OCI-M1 (cell line): ENCODE measurements at places on chromosomes 7 and 10.
A peak's percentile ranks its signal among the peaks of the same experiment; 100 is the strongest.

DNA sequence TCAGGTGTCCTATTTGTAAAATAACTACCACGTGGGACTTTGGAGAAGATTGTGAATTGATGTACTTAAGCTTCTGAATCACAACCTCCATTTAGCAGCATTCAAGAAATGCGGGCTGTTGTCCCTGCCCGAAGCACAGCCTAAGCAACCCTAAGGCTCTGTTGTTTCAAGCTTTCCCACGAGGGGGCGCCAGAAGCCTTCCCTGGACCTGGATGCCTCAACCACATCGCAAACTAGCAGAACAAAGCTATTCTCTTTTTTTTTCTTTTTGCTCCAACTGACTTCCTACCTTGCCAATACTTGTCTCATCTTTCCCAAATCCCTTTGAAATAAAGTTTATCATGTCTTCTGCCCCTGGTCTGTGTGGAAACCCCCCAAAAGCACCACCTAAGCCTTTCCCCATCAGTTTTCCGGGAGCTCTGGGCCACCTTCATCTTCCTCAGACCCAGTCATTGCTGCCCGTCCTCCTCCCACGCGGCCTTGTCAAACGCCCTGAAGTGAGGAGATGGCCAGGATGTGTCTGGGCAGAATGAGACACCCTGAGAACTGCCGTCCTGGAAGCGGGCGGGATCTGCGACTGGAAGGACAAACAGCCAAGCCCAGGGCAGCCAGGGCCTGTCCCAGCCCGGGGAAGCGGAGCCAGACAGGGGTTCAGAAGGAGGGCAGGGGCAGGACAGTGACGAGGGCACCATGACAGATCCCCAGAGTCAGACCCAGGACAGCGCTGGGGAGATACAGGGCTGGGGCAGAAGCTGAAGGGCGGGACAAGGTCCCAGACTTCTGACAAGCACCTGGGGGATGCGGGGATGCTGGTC, 112.7 kb downstream of the SLIT1 start:
- peak; percentile 92 for DNase-seq

DNA sequence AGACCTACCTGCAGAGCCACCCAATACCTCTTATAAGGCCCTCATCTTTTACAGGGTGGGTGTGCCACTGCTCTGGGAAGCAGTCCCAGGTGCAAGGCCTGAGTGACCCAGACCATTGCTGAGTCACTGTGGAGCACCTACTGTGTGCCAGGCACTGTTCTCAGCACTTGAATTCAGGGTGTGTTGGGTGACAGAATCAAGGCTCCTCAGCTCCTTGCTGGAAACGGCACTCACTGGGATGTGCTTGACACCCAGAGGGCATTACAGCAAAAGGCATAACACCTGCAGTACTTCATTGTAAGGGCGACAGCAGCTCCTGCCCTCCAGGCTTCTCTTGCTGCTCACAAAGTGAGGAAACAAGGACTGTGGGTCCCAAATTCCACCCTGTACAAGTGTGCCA, 7.1 kb downstream of the CAMK2B start:
- DNase-seq, result no peak

DNA sequence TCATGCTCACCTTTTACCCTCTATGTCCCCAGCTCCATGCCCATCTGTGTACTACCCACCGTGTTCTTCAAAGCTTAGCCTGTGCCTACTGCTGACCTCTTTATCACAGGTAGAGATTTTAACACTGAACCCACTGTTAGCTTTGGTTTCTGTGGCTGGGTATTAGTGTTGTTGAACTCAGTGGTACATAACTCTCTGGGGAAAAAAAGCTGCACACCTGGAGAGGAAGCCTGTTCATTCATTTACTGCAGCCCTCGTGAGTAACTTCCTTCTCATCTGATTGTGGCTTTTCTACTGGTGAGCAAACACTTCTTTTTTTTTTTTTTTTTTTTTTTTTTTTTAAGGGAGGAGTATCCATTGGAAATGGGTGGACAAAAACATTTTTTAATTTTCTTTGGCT, 326.3 kb downstream of the CCSER2 start:
- DNase-seq, result no peak

DNA sequence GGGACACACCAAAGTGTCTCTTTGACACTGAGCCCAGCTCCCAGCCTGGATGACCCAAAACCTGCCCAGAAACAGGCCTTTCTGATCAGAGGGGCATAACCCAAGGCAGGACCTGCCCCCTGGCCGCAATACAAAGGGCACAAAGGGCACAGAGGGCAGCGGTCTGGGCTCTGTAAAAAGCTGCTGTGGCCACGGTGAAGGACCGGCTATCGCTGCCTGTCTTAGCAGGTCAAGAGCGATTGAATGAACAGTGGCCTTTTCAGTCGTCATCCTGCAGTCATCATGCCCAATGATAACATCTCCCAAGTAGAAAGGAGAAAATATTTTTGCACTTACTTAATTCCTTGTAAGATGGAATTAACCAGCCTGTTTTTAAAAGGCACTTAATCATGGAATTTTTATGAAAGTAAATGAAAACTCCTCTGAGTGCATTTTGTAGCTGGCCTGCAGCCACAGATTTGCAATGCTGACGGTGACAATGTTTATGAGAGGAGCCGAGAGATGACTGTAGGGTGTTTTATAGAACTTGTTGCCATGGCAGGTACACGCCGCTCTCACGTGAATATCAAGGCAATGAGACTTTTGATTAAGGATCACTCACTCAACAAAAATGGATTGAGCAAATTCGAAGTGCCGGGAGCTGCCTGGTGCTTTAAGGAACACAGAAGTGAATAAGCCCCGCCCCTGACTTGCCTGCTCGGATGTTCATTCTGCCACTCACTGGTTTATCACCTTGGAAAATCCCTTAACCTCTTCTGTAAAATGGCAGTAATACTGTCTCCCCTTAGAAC, 47.3 kb upstream of the BHLHA15 start:
- no peak for DNase-seq

DNA sequence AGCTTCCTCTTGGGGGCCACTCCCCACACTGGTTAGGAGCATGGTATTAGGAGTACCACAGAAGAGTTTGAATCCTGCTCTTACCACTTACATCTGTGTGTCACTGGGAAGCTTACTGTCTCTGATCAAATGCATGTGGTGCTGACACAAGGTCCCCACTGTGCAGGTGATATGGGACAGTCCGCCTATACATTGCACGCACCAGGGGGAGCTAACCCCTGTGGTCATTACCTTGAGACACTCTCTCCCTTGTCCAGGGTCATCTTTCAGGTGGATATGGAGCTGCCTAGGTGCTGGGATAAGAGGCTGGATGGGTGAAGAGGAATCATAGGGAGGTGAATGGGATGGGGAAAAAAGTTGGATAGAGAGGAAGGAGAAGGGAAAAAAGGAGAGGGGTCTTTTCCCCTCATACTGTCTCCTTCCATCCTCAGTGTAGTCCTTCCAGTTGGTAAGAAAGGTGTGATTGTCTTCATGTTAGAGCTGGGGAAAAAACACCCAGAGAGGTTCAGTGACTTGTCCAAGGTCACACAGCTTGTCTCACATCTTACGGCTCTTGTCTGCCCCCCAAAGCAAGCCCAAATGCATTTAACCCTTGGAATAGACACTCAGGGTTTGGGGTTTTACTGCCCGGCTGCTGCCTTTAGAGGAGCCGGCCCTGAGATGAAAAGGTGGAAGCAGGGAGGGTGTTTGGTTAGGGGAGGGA, 125.9 kb downstream of the CDH23 start:
- no peak for DNase-seq

GRCh38 chr7:21030237-21030871, 243.7 kb upstream of the SP8 start:
- no peak for DNase-seq

DNA sequence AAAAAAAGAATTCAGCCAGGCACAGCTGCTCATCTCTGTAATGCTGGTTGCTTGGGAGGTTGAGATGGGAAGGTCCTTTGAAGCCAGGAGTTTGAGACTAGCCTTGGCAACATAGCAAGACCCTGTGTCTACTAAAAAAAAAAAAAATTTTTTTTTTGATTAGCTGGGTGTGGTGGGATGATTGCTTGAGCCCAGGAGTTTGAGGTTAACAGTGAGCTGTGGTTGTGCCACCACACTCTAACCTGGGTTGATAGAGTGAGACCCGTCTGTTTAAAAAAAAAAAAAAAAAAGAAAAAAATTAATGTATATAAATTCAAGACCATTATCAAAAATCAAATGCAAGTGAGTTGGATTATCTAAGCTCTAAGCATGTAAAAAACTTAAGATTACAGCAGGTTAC, 5.7 kb downstream of the WAC start:
- no peak for DNase-seq
